ENCODE measurements at places on chromosomes 12 and 14.

GRCh38 chr12:15788233-15789219 is 662 bp downstream of the EPS8 start:
- DNase-seq, result peak; percentile 73

- DNase-seq, result peak; percentile 79
These were observed 7.8 kb upstream of the ADGRD1 start for GRCh38 chr12:130945786-130946492.

DNA sequence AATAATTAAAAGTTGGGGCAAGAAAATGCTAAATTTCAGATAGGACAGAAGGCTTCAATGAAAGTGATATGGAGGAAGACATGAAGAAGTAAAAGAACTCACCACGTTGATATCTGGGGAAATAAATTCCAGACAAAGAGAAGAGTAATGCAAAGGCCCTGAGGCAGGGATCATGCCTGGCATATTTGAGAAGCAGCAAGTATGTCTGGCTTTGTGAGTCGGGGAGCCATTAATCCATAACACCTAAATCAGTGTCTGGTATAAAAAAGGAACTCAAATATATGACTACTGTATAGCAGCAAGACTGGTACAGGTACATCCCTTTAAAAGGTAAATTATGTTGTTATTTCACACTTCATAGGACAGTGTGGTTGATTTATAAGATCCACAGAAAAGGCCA is 16.4 kb downstream of the BAZ1A start:
- DNase-seq, result no peak

DNA sequence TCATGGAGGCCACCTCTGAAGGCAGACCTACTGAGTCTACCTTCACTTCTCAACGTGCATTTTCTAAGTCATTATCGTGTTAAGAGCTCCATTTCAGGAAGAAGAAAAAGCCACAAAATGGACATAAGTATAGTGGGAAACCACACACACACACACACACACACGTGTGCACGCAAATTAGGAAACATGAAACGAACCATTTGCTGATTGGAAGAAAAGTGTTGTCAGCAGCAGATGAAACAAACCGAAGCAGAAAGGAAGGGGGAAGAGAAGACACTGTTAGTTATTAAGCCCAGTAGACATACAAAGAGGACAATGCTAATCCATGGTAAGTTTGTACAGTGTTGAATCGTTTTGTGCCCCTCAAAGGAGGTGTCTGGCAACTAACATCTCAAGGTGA is 9.9 kb upstream of the VPS33A start:
- DNase-seq, result no peak

DNA sequence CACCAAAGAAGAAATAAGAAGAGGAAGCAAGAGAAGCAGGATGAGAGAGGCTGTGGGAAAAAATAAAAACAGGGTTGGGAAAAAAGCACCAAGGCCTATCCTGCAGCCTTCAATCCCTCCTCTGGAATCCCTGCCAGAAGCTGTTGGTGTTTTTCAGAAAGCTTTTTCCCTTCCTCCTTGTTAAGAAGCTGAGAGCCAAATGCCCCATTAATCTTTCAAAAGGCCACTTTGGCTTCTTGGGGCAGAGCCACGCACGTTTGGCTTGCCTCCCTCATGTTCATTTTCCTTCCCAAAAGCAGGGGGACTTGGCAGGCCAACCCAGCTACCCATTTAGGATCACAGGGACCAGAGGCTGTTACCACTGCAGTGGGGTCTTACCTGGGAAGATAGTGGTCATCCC is 365.3 kb downstream of the NUAK1 start:
- DNase-seq, result no peak

- no peak for DNase-seq
These were observed 572.0 kb upstream of the ATP2B1 start for GRCh38 chr12:90280564-90281058.

DNA sequence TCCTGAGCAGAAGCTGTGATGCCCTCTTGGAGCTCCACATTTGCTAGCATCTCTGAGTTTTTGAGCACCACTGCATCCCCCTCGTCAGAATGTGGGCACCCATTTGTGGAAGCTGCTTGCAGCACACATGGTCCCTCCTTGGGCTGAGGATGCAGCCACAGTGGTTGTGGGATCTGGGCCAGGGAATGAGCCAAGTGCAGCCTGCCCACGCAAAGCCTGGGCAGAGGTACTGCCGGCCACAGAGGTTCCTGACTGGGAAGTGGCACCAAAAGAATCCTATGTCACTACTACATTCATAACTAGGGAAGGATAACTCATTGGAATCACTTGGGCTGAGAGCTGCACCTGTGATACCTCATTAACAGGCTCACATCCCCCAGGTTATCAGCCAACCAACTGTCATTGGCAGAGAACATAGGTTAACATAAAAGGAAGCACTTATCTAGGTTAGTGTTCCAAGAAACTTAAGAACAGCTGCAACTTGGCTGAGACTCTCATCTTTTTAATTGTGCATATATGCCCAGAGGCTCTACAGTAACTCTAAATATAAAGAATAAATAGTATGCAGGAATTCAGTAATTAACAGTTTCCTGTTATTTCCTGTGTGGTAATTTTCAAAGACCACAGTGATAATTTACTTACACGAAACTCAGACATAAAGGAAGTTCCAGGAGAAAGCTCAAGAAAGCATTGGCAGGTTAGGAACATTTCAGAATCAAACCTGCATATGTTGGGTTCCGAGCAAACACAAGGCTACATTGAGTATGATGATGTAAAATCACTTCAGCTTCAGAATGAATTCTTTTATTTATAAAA is 145.3 kb downstream of the BCAT1 start:
- no peak for DNase-seq

GRCh38 chr12:109861689-109862314 is 18.5 kb downstream of the GLTP start:
- DNase-seq, result no peak

- DNase-seq, result no peak
These were observed 21.4 kb upstream of the C12orf42 start for GRCh38 chr12:103517161-103517560.

All from femur (tissue), 1 donor.